Stimulated activated CD8-positive, alpha-beta memory T cell treated with anti-CD3 and anti-CD28 coated beads, Interleukin-7, amount 100 ng/mL, for 1 hour (primary cell): ENCODE measurements at places on chromosomes 16 and 17.

DNA sequence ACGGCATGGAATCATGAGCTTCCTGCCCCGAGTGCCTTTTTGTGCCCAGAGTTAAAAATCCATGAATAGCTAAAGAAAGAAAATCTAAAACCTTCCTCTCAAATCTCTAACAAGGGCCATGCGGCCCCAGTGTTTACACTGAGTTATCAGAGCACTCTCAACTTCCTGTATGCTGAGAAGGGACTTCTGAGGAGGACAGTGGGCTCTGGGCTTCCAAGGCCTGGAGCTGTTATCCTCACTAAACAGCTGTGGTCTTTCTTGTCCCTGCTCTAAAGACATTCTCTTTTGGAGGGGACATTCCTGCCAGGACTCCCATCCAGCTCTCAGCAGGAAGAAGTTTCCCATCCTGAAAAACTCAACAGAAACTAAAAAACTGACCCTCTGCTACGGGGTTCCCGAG lies 135.6 kb downstream of the AATF start:
- no peak for DNase-seq

GRCh38 chr16:81786321-81786720 lies 7.2 kb downstream of the PLCG2 start:
- DNase-seq = no peak

GRCh38 chr17:81635431-81635830 lies 1.5 kb downstream of the NPLOC4 start:
- no peak for DNase-seq

DNA sequence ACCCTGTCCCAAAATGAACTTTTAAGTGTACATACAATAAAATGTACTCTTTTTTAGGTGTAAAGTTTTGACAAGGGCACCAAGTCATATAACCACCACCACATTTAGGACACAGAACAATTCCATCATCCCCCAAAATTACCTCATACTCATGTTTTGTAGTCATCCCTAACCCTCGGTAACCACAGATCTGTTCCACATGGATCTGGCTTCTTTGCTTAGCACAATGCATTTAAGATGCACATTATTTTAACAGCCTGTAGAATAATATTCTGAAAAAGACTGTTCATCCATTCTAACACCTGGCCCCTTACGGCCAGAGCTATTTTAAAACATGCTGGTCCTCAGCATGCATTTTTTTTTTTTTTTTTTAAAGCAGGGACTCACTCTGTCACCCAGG lies 25.2 kb upstream of the CFAP20 start:
- DNase-seq = no peak

- no peak for DNase-seq
Observed at GRCh38 chr16:53844804-53845203, 140.8 kb downstream of the FTO start.

- DNase-seq = peak; percentile 34
Observed at GRCh38 chr17:8436169-8436843, 622 bp downstream of the NDEL1 start.

- DNase-seq = no peak
Observed at GRCh38 chr17:36777118-36777517, 160.2 kb upstream of the LHX1 start.

- DNase-seq = peak; percentile 34
Observed at GRCh38 chr16:57998486-57998885, 2.0 kb downstream of the ZNF319 start.

GRCh38 chr17:82463391-82463790 lies 4.8 kb downstream of the NARF start:
- DNase-seq = no peak

DNA sequence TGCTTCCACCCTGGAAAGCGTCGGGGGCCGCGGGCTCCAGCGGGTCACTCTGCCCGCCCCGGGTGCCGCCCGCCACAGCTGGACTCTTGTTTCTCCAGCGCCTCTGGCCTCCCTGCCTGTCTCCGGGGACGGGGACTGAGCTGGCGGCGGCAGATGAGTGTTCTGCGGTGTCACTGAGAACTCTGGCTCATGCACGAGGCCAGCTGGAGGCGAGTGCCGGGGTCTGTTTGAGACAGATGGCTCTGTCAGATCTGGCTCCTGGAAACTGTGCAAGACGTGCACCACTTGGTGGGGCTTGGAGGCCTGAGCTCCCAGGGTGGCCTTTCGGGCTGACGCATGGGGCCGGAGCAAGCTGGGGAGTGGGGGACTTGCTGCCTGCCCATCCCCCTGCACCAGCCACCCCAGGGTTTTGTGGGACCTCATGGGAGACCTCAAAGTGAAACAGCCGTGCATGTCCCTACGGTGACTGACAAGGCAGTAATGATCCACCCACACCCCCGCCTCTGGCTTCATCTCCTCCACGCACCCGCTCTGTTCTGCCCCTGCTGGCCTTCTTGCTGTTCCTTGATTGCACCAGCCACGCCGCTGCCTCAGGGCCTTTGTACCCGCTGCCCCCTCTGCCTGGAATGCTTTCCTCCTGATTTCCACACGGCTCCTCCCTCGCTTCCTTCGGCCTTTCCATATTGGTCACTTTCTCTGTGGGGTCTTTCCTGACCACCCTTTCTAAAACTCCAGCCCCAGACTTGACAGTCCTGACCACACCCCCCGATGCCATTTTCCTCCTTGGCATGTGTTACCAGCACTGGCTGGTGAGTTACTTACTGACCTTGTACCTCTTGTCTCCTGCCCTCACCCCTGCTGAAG lies 174.9 kb upstream of the CIBAR2 start:
- DNase-seq = no peak

DNA sequence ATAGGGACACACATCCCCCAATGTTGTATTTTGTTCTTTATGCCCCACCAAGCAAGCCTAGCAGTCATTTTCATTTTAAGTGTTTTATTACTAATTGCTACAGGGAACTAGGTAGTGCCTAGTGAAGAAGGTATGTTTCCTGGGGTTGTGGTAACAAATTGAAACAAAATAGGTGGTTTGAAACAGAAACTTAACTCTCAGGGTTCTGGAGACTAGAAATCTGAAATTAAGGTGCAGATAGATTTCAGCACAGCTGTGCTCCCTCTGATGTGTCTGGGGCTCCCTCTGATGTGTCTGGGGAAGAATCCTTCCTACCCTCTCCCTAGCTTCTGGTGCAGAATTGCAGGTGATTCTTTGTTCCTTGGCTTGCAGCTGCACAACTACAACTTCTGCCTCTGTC lies 390.1 kb downstream of the ZFHX3 start:
- DNase-seq = no peak

GRCh38 chr16:12188061-12188934 lies 211.8 kb downstream of the SNX29 start:
- no peak for DNase-seq

DNA sequence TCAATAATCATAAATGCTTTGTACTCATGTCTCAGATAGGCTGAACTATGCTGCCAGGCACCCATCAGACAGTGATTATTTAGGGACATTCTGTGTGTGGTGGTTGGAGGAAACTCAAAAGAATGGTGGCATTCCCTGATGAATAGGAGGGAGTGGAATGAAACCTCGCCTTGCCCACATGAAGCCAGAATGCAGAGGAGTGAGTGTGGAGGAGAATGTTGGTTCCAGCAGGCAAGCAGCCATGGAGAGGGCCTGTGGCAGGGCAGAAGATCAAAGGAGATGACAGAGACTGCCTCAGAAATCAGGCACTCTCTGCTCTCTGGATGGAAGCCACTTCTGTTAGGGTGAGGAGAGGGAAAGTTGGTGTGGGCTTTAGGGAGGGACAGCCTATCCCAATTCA lies 22.5 kb downstream of the KCTD19 start:
- DNase-seq = no peak

GRCh38 chr16:14283786-14284185 lies 212.7 kb downstream of the MRTFB start:
- no peak for DNase-seq

- no peak for DNase-seq
Observed at GRCh38 chr17:80485846-80486245, 9.4 kb upstream of the NPTX1 start.

DNA sequence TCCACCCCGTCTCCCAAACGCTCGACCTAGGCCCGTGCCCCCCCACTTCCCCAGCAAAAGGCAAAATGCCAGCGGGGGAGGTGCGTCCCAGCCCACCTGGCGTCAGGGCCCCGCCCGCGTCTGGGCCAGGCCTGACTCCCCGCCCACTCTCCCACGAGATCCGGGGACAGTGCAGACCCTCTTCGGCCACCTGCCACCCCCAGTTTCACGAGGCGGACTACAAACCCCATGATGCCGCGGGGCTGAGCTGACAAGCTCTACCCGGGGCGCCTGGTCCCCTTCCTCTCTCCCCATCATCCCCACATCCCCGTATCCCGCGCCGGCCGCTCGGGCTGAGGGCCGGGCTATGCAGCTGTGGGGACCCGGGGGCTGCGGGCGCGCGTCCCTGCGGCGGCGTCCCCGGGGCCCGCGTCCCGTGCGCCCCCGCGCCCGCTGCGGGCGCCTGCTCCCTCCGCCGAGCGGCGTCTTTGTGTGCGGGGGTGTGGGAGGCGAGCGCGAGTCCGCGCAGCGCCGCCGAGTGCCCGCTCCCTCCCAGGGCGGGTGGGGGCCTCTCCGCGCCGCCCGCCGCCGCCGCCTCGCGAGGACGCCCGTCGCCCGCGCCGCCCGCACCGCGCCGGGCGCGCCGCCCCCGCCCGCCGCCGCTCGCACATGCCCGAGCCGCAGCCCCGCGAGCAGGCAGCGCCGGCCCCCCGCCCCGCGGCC lies at the start of gene ANKRD13B:
Gene ANKRD13B (plus strand): TSS at position 283 of the 702 bp plus-strand sequence. CDS start 490 bp downstream, outside the sequence.
- no peak for DNase-seq

- DNase-seq = no peak
Observed at GRCh38 chr17:30413109-30413508, 34.4 kb downstream of the CPD start.

GRCh38 chr16:90048737-90049330 lies 28.3 kb downstream of the PRDM7 start:
- DNase-seq = no peak

GRCh38 chr17:78905116-78905515 lies 2.1 kb upstream of the CEP295NL start:
- DNase-seq = no peak

- DNase-seq = no peak
Observed at GRCh38 chr17:7559320-7560171, 996 bp downstream of the TNFSF13 start.
